ENCODE measurements at places on chromosomes 1 and 21.

- no peak for DNase-seq
Measured at GRCh38 chr1:145824499-145824842, 471 bp downstream of the POLR3C start.

DNA sequence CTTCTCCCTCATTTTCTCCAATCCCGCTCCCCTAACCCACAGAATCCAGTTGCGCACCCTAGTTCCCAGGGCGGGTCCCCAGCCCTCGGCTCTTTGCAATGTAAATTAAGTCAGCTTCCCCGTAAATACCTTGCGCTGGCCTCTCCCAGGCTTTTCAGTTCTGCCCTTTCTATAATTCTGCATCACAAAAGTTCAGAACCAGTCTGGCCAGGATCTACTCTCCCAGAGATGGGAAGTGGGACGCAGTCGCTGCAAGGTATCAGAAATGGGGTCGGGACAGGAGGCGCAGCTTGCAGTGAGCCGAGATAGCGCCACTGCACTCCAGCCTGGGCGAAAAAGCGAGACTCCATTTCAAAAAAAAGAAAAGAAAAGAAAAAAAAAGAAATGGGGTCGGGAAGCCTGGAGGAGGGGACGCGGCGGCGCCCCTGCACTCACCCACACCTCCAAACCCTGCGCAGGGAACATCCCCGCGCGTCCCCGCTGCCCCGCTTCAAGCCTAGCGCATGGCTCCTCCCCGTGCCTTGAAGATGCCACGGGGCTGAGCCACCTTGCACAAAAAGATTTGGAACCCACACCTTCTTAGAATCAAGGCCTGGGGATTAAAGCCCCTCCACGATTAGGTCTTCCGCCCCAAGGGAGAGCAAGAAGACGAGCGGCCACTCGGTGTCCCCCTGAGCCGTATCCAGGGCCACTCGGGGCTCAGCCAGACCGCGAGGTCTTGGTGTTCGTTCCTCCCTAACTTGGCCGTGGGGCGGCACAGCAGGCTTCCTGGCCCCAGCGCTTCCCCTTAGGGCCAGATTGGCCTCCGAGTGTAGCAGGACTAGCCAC is 27.2 kb upstream of the ITLN2 start:
- peak; percentile 30 for DNase-seq

DNA sequence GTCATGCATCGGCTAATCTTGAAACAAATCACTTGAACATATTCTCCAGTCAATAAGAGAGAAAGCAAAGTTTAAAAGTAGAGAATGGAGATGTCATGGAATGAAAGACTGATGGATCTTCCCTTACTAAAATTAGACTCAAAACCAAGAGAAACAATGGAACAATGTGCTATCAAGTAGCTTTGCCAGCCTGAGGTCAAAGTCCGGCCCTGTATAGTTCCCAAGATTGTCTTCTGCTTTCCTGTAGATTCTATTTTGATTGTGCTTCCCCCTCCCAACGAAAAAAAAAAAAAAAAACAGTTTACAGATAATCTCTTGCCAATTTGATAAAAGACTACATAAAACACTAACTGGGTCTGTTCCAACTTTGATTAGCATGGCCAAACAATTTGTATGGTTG is 40.8 kb upstream of the KIRREL1 start:
- DNase-seq = no peak

- no peak for DNase-seq
Measured at GRCh38 chr1:185694081-185694480, 40.1 kb upstream of the HMCN1 start.

DNA sequence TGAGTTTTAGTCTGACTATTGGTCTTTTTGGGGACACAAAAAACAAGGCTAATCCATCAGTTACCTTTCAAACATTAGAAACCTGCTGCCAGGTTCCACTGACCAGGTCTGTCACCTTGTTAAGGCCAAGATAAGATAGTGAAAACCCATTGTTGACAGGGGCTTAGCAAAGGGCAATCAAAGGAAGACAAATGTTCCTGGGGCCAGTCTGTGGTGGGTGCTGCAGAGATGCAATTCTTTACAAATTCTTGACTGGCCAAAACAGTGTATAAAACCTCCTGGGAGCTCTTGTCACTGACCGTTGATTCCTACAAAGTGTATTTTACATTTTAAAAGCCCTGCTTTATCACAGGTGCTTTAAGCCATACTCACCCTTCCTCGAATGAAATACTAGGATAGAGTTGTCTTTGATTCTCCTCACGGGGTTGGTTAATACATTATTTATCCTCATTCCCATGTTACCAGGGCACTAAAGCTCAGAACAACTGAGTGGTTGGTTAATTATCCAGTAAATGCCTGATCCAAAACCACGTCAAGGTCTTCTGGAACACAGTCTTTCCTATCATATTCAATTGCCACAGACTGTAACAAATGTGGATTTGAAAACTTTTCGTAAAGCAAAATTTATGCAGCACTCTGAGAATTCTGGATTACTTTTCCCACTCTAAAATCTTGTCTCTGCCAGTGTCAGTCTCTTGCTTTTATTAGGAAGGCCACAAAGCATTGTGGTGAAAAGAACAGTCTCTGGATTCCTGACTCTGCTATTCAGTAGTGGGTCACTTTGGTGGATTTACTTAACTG is 77.2 kb downstream of the NRIP1 start:
- no peak for DNase-seq

DNA sequence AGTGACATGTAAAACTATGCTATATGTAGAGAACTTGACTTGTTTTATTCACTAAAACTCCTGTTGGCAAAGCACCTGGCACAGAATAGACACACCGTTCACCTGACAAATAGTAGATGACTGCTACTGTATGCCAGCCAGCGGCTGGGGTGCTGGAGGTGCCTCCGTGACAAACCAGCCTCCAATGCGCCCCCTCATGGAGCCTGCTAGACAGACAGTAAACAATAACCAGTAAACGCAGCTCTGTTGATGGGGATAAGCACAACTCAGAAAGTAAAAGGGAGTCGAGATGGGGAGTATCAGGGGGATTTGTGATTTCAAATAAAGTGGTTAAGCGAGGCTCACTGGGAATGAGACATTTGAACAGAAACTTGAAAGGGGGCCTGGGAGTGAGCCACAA is 107.2 kb downstream of the PRDM2 start:
- no peak for DNase-seq

Data from activated naive CD4-positive, alpha-beta T cell treated with anti-CD3 and anti-CD28 coated beads, Interleukin-2, amount 50 U/mL, for 16 hours (primary cell).